CD4-positive, alpha-beta T cell (primary cell): ENCODE measurements at places on chromosomes 4 and X.

- H3K4me3 ChIP-seq = no peak overlapping the region
- DNase-seq = no peak
- H3K27me3 ChIP-seq = no peaks in the 10 kb centered on the region
- no peak overlapping the region for H3K27ac ChIP-seq
- no peaks in the 10 kb centered on the region for H3K36me3 ChIP-seq
Observed at GRCh38 chrX:43139645-43140044, 361.7 kb upstream of the PPP1R2C start.

- no peak overlapping the region for H3K4me3 ChIP-seq
- H3K27me3 ChIP-seq = no peaks in the 10 kb centered on the region
- H3K27ac ChIP-seq = no peak overlapping the region
- DNase-seq = no peak
Observed at GRCh38 chr4:56288663-56289062, 98.6 kb downstream of the AASDH start.

GRCh38 chr4:142351958-142352357, 494.1 kb downstream of the INPP4B start:
- no peak overlapping the region for H3K4me3 ChIP-seq
- no peaks in the 10 kb centered on the region for H3K36me3 ChIP-seq
- peaks cover 42% of the 10 kb centered on the region for H3K4me1 ChIP-seq
- H3K27ac ChIP-seq = no peak overlapping the region
- H3K27me3 ChIP-seq = no peaks in the 10 kb centered on the region

- no peak for DNase-seq
- H3K27me3 ChIP-seq = no peaks in the 10 kb centered on the region
- no peak overlapping the region for H3K27ac ChIP-seq
- H3K4me1 ChIP-seq = no peaks in the 10 kb centered on the region
- no peak overlapping the region for H3K4me3 ChIP-seq
Observed at GRCh38 chrX:100944601-100945000, 15.9 kb upstream of the XKRX start.

GRCh38 chr4:40909363-40909876, 159.7 kb downstream of the NSUN7 start:
- no peaks in the 10 kb centered on the region for H3K27me3 ChIP-seq
- no peak overlapping the region for H3K27ac ChIP-seq
- DNase-seq = no peak
- H3K4me3 ChIP-seq = no peak overlapping the region
- H3K36me3 ChIP-seq = no peaks in the 10 kb centered on the region

DNA sequence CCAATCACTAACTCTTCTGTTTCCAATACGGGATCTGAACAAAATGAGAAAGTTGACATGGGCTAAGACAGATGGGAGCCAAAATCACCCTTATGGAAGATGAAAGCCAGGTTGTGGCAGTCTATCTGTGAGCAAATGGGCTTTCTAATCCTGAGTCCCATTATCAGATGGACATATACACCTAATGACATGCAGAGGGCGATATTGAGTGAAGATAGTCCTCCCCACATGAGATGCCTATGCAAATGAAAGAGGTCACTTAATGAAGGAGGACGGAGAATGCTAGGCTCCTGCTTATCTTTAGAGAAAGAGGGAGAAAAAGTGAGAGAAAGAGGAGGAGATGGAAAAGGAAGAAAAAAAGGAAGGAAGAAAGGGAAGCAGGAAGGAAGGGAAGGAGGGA, 547.5 kb downstream of the NLGN4X start:
- DNase-seq = no peak
- H3K27ac ChIP-seq = no peak overlapping the region
- no peaks in the 10 kb centered on the region for H3K36me3 ChIP-seq
- no peaks in the 10 kb centered on the region for H3K27me3 ChIP-seq
- no peak overlapping the region for H3K4me3 ChIP-seq
- H3K4me1 ChIP-seq = no peaks in the 10 kb centered on the region
